T1000 (cell line): ENCODE measurements at places on chromosomes 11 and 22.

- DNase-seq = no peak
Observed at GRCh38 chr11:115496892-115497291, 7.3 kb downstream of the CADM1 start.

DNA sequence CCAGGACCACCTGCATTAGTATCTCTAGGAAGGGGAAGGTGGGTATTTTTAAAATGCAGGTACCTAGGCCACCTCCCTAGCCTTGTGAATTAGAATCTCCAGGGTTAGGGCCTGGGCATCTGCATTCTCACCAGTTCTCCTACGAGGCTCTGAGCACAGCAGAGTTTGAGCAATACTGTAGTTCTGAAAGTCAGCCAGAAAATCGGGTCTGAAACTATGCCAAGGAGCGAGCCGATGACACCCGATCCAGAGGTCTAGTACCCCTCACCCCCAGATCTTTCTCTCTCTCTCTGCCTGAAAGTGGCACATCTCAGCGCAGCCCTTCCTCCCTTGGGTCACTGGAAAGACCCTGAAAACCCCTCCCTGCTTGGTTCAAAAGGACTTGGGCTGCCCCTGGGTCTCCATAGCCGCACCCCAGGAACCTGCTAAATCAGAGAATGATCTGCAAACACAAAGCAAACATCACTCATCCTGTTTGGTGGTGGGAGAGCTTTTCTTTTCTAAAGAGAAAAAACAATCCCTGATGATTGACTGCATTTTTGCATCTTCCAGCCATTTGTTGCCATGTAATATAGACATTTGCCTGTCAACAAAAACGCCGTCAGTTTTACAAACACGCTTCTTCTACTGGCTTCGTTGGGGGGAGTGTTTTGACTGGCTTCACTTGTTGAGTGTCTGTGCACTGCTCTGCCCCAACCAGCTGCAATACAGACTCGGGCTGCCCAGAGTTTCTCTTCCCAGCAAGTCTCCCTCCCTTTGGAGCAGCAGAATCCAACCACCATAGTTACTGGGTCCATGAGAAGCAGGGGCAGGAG, 229.9 kb downstream of the MN1 start:
- DNase-seq = no peak

DNA sequence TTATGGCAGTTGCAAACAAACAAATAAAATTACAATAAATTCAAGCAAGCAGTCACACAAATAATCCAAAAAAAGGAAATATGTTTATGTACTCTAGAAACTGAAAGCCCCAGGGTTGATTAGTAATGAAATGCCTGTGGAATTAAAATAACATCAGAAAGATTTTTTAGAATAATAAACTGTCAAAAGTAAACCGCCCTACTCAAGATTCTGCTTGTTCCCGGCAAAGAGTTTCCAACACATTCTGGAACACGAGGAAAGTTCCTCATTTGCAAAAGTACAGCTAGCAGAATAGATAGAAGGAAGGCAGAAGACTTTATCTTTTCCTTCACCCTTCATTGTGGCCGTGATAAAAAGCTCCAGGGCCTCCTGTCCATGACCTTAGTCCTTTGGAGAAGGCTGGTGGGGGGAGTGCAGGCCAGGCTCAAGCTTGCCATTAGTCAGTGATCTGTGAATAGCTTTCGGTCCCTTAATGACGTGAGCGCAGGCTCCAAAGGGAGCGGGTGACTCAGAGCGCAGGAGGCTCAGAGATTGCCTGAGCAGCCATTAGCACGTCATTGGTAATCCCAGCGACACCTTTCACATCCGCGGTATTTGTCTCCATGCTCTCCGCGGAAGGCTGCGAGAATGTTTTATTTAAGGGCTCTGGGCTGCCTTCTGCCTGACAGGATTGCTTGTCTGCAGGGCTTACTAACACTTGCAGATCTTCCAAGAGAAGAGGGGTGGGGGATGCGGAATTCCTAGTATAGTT, 458.3 kb downstream of the METTL15 start:
- peak; percentile 80 for DNase-seq

DNA sequence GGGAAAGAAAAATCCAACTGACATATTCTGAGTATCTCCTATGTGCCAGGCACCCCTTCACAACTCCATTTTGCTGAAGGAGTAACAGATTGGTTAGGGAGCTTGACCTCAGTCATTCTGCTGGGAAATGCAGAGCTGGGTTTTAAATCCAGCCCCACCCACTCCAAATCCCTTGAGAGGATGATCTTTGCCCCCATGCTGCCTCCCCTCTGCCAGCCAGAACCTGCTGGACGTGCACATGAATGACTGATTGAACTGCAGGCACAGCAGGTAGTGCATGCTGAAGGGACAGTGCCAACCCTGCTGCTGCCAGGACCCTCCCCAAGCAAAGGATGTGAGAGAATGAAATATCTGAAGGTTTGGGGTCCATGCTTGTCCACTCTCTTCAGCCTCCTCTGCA, 340.9 kb downstream of the BUD13 start:
- DNase-seq = no peak

DNA sequence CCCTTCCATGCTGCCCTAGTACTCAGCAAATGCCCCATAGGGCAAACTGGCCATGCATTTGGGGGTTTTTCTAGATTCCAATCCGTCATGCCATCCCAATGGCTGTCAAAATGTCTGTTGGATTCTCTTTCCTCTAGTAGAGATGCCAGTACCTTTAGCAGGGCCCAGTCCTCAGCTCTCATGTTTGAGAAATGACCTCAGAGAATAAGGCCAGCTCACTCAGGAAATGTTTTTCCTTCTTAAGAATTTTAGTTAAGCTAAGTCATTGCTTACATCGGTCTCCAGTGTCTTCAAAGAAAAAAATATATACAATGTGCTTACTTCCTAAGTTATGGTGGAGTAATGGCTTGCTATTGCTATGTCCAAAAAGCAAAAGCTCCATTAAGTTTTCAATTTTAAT, 14.1 kb upstream of the ALKBH3 start:
- no peak for DNase-seq

DNA sequence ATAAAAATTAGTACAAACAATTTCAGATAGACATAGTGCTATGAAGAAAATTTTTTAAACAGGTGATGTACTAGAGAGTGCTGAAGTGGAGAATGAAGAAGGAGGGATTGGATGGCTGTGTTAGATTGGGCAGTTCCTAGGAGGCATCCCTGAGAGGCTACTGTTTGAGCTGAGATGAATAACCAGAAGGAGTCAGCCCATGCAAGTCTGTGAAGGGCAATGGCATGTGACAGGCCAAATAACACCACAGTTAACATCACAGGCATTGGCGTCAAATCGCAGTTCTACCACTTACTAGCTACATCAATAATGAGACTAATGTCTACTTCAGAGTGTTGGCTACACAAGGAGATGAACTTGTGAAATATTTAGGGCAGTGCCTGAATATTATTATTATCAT, 35.4 kb downstream of the HORMAD2 start:
- no peak for DNase-seq

GRCh38 chr11:69306821-69307220, 12.9 kb downstream of the MYEOV start:
- DNase-seq = no peak

- no peak for DNase-seq
Observed at GRCh38 chr22:20243537-20244249, 24.4 kb downstream of the RTN4R start.

DNA sequence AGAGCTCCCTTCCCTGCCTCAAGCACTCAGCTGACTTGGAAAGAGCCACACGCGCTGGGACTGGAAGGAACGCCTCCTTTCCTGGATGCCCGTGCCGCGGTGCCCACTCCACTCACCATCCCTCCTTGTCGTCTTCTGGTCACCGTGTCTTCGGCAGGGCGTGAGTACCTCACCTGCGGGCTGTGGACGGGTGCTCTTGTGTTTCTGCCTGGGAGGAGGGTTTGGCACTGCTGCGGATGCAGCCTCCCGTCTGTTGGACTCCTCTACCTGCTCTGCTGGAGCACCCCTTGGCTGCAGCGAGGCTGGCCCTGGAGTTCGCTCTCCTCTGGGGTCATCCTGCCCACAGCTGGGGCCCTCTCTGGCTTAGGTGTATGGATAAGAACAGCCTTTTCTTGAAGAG, 612.7 kb downstream of the BRD1 start:
- DNase-seq = no peak
